Right forelimb (tissue), 1 donor: ENCODE measurements at places on chromosomes 7 and 10.

GRCh38 chr10:30386801-30387588 lies 37.9 kb upstream of the MTPAP start:
- DNase-seq = no peak

- no peak for DNase-seq
Observed at GRCh38 chr7:130917669-130918128, 183.7 kb upstream of the KLF14 start.

GRCh38 chr10:115771755-115772154 lies 501.3 kb downstream of the GFRA1 start:
- DNase-seq = no peak

- no peak for DNase-seq
Observed at GRCh38 chr10:124913167-124913566, 28.8 kb upstream of the ZRANB1 start.

DNA sequence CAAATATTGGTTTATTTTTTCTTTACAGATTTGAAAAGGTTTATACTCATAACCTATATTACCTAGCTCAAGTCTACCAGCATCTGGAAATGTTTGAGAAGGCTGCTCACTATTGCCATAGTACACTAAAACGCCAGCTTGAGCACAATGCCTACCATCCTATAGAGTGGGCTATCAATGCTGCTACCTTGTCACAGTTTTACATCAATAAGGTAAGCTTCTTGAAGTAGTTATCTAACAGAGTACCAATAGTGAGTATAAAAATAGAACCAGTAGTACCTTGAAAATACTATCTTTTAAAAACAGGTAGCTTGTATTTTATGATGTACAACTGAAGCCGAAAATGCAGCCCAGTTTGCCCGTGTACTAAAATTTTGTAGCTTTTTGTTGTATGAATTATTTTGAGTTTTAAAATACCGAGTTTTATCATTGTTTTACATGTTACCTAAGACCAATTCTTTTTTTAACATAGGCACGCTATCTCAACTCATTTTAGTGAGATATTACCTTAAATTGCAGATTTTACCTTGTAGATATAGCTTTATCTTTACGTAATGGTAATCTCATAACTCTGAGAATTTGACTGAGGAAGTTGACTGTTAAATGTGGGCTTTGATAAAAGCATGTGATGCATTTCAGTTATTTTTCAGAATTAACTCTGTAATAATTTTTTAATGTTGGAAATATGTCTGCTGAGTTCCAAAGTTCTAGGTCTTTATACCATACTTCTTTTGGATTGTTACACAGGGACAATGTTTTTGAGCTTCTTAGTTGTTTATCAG lies 17.3 kb downstream of the KIFBP start:
- DNase-seq = no peak

DNA sequence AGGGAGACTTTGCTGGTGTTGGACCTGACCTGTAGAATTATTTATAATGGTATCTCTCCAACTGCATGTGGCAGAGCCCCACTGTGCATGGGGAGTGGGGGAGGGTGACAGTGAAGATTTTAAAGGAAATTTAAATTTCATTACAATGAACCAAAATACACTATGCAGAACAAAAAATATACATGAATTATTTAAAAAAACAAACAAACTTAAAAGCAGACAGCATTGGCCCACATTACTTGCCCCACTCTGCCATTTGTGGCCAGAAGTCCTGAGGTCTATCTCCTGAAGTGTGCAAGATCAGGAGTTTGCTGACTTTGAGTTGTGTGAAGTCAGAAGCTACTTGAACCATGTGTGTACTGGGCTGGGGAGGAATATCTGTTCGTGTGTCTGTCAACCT lies 40.5 kb downstream of the AP3M1 start:
- no peak for DNase-seq

DNA sequence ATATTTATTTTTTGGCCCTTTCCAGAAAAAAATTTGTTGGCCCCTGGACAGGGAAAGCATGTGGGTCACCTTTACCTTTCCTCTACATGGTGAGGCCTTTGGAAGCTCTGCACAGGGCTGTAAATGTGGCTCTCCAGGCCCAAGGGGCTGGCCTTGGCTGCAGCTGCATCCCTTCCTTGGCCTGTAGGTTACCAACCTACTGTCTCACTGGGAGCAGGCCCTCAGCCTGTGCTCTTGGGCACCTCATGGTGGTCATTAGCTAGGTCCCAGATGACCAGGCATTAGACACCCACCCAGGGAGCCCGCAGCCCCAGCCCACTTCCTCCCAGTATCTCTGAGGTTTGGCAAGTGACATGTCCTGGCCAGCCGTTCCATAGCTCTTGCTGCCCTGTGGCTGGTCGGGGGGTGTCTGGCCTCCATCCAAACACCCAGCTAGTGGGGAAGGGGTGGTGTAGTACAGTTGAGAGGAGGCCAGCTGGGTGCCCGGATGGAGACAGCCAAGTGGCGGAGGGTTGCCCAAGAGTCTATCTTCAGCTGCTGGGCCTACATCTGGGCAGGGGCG lies 7.1 kb upstream of the CPA5 start:
- no peak for DNase-seq

- DNase-seq = no peak
Observed at GRCh38 chr7:106959753-106960152, 84.8 kb upstream of the PRKAR2B start.

DNA sequence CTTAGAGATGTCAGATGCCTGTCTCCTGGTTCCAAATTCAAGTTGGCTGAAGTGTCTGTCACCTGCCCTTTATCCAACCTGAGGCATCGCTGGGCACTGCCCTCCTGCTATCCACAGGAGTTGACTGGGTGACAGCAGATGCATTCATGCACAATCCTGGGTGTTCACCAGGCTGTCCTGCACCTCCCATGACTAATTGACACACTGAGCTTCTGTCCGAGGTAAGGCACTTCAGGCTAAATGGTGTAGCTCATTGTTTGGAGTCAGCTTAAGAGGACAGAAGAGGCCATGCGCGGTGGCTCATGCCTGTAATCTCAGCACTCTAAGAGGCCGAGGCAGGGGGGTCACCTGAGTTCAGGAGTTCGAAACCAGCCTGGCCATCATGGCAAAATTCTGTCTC lies 2.4 kb downstream of the UCMA start:
- no peak for DNase-seq

DNA sequence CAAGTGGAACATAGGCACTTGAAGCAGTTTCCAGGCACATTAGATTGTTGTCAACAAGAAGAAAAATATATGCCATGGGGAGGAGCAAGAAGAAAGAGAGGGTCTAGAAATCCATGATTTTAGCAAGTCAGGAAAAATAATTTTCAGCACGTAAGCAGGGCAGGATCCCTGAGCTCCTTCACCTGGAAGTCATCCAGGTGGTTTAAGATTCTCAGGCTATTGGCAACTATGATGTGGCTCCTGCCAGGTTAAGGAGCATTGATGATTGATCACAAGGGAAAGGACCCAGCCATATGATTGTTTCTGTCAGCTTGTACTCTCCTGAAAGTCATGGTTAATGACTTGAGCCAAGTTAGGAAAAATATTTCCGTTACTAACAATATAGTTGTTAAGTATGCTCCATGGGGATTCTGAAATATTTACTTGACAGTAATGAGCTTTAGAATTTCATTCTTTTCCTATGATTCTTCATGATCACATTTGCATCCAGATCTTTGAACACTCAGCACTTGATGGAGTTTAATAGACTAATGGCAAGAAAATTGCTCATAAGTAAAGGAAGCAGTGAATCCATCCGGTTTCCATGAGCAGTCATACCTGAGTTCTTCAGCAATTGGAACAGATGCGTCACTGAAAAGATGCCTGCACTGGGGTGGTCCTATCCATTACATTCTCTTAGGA lies 209.1 kb downstream of the BICC1 start:
- peak; percentile 53 for DNase-seq

DNA sequence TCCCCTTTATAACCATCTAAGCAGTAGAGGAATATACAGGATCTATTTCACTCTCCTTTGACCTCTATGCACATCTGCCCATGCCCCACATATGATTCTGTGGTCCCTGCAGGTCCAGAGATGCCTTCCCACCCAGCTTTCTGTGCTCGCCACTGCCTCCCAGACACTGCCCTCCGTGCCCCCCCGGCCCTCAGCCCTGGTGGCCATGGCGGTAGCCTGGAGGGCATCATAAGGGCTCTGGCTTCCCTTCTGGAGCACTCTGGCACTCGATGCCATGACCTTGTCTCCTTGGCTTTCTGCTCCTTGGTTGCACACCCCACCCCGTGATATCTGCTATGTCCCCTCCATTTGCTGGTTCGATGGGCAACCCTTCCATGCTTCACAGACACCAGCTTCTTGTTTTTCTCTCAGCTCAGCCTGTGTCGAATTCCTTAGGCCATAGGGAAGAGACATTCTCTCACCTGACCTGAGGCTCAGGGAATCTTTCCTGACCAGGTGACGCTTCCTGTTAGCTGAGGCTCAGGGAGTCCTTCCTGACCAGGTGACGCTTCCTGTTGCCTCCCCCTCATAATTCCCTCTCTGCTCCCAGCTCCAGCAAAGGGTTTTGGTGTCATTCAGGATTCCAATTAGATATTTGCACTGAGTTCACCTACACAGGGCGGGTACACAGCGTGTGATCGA lies 100.4 kb upstream of the GLI3 start:
- no peak for DNase-seq

- no peak for DNase-seq
Observed at GRCh38 chr10:22805304-22805703, 90.9 kb upstream of the PIP4K2A start.

DNA sequence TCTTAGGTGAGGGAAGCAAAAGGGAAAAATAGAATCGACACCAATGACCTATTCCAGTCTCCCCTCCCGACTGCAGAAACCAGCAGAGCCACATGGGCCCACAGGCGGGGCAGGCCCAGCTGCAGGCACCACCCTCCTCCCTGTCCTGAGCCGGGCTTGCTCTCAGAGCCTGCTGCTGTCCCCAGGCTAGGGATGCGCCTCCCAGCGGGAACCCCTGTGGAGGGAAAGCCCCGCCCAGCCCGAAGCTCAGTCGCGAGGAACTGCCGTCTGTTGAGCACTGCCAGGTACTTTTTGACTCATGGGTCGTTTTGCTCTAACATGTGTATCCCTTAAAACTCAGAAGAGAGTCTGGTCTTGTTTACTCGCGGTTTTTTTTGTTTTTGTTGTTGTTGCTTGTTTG lies 124.5 kb upstream of the RET start:
- peak; percentile 45 for DNase-seq

GRCh38 chr10:123146013-123146893 lies 1.7 kb upstream of the HMX2 start:
- no peak for DNase-seq

DNA sequence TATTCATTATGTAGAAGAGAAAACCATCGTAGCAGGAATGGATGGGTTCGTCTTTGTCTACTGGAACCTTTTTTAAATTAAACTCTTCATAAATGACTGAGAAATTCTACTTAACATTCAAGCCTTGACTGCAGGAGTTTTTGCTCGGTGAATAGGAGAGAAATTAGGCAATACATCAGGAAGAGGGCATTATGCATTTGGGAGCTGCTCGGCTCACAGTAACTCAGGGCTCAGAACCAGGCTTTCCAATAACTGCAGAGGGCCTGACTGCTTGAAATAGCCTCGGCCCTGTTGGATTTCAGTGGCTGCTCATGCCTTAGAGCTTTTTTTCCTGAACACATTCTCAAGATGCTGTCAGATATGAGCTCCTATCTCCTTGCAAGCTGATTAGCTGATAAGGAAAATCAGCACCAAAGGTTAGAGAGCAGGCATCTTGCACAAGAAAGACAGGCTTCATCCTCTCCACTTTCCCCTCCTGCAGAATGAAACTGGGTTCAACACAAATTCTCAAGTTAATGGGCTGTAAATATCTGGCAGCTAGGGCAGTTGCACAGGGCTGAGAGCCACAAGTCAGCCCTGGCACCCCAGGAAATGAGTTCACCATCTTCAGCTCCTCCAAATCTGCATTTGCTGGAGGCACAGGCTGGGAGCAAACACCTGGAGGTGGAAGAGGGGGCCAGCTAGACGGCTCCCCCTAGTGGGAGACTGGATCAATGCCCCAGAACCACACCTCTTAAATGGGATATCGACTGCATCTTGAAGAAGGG lies 24.3 kb downstream of the TECTB start:
- no peak for DNase-seq

DNA sequence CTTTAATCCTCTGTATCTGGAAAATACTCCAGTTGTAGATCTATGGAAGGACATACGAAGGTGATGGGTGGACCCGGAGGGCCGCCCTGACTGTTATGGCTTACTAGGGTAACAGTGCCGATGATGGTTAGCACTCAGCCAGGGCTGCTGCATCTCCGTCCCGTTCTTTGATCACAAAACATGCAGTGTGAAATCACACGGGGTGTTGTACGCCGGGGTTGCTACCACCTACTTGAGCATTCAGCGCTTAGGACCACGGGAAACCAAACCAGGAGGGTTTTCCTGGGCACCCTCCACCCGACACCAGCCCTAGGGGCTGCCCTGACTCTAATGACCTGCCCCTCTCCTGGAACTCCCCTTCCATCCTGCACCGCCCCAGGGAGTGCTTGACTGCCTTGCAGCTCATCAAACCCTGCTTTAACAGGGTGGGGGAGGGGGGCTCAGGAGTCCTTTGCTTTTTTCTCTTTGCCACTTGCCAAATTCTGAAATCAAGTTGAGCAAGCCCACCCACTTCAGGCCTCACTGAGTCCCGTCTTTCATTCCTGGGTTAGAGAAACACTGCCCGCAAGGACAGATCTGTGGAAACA lies 20.4 kb downstream of the ZNF775 start:
- DNase-seq = no peak
